ENCODE measurements at places on chromosomes 3 and 15.
A peak's percentile ranks its signal among the peaks of the same experiment; 100 is the strongest.

DNA sequence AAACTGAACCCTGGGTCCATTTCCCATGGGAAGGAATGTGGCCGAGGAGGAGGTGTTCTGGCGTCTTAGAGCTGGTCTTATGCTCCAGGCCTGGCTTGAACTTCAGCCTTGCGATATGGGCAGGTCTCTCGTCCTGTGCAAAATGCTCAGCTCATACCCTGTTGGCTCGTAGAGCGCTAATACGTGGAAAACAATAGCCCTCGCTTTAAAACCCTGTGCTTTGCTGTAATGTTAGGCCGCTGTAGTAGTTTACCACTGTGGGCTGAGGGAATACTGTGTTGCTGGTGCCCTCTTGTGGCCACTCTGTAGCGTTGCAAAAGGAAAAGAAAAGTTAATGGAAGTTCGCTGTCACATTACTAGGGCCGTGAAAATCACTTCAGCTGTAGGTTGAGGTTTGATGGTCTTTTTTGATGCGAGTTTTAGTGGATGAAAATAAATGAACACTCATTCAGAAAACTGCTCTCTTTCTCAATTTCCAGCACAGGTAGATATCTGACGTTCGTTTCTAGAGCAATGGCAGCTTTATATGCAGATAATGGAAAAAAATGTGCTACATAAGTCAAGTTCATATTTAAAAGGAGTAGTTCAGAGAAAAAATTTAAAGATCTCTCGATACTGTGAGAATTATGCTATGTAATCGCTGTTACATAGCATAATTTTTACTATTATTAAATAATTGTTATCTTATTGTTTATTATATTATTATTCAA lies 92.9 kb downstream of the MCTP2 start:
- peak; percentile 1 for DNase-seq

DNA sequence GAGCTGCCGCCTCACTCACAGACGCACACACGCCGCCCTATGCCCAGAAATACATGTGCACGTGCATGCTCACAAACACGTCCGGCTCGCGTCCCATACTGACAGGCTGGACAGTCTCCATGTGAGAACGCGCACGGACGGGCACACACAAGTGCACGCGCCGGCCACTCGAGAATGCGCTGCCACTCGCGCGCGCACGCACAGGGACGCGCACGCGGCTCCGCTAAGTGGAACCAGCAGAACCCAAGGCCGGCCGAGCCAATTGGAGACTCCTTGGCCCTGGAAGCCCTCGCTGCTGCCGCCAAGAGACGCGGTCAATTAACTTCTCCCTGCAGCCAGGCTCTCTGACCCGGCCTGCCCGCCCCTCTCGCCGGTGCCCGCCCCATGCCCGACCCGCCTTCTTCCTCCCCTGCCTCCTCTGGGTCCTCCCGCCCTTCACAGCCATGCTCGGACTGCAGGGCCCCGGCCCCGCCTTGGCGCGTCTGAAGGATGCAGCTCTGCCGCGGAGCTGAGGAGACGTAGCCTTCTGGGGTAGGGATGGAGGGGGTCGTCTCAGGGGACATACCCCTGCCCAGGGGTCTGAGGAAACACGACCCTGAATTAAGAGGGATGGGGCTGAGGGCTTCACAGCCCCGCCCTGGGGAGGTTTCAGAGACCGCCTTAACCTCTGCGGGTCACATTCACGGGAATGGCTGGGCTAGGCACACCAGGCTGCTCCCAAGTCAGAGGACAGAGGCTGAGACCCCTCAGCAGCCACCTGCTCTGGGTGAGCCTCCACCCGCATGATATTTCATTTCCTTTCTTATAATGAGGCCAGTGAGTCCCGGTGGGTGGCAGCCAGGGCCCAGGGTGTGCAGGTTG lies 15.0 kb downstream of the PTH1R start:
- no peak for DNase-seq

DNA sequence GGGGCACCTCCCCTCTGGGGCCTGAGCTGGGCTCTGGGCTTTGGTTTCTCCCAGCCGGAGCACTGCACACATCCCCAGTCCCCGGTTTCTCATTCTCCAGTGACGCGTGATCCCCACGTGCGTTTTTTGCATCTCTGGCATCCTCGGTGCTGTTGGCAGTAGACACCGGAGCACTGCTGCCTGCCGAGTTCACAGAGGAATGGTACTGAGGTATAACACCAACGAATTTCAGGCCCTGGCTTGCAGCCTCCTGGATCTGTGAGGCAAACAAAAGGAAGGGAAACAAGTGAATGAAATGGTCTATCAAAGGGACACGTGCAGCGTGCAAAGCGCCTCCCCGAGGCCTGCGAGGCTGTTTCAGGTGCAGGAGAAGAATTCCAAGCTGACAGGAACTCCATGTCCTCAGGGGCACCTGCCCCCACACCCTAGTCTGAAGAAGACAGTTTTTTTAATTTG lies 112.9 kb downstream of the OXNAD1 start:
- no peak for DNase-seq

GRCh38 chr3:32937331-32937730 lies 14.1 kb upstream of the CCR4 start:
- no peak for DNase-seq

DNA sequence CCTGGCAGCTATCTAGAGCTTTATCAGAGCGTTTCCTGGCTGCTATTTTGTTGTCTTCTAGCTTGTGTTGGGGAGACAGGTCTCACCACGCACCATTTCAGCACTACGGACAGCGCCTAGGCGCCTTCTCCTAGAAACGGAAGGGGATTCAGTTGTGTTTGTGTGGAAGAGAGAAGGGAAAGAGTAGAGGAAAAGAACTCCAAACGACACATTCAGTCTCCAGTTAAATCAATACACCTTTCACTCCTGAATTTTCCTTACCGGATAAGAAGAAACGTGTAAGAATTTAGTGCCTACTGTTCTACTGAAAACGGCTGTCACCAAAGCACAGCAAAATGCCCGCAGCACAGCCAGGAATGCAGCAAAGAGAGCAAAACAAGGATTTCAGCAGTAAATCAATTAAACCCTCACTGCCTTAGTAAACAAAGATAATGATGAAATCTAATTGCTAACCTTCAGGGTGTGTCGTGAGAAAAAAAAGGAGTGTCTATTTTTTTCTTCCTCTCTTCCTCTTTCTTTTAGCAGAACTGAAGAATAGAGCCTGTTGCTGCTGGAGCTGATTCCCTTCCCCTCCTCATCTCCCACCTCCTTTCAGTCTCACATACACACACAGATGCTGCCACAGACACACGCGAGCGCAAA lies 412 bp upstream of the CTXN2 start:
- DNase-seq: no peak

DNA sequence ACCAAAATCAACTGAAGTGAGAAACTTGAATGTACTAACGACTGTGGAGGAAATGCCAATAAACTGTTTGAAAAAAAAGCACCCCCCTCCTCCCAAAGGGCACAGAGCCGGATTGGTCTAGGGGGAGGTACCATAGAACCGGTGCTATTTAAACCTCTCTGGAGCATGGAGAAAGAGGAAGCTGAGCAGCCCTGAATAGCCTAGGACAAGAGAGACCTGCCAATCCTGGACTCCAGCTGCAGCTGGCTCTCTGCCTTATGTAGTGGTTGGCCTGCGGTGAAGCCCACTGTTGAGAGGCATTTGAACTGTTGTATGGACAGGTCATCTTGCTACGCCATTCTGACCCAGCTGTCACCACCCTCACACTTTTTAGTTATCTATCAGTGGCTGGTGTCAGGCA lies 1.5 kb upstream of the SH3GL3 start:
- no peak for DNase-seq

DNA sequence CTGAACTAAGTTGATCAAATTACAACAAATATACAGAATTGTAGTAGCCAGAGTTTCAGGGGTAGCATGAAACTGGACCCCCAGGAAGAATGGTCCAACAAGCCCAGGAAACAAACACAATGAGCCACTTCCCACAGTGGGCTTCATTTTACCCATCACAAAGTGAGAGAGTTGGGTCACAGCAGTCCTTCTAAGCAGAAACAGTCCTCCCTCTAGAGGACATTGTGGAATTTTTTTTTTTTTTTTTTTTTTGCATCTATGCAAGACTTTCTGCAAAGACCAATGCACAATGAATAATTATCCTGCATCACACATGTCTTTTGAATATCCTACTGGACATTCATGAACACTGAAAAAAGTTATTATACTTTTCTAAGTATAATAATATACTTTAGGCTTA lies 73.8 kb upstream of the ATP13A5 start:
- DNase-seq: no peak

- no peak for DNase-seq
Observed at GRCh38 chr3:44984335-44984734, 8.3 kb downstream of the EXOSC7 start.

GRCh38 chr3:101939361-101940049 lies 90.2 kb downstream of the NFKBIZ start:
- DNase-seq: no peak

GRCh38 chr3:177602601-177603147 lies 405.4 kb upstream of the TBL1XR1 start:
- DNase-seq: peak; percentile 82

DNA sequence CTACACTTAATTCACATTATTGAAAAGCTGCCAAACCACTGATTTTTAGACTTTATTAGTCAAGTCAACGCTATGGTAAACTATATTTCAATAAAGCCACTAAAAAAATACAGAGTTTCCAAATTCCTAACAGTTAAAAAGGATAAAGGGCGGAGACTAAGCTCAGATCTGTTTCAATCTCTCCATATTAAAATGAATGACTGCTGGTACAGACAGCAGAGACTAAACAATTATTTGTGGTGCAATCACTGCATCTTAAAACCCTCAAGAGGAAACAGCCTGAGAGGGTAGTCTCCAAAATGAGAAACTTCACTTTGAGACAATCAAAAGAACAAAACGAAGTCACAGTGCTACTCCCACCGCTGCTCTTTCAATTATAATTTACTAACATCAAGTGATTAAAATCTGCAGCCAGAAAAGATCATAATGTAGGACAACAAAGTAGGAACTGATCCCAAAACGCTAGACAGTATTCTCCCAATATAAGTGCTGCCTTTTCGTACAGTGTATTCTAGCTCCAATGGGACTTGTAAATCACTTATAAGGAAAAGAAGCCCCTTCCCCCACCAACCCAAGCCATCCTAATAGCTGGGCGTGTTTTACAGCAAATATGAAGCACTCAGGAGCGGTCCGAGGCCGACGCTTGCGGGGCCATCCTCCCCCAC lies 1.2 kb downstream of the UBP1 start:
- peak; percentile 3 for DNase-seq

Data from DMS 273 treated with DMSO at 0.1 percent for 48 hours (cell line).